ENCODE measurements at places on chromosomes 2 and 18.

DNA sequence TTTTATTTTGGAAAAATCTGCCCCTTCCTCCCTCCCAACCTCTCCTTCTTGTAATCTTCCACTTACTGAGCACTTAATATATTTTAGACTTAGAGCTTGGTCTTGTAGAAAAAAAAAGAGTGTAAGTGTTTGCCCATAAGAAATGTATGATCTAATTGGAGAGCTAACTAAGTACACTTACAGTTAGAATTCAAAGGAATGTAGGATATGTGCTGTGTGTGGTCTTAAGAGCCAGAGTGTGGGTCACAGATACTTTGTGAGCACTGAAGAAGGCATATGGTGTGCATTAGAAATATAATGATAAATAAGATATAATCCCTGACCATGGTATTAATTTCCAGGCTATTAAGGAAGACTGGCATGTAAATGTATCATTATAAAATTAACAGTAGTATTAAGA, 91.8 kb upstream of the ZNF521 start:
- DNase-seq: no peak

DNA sequence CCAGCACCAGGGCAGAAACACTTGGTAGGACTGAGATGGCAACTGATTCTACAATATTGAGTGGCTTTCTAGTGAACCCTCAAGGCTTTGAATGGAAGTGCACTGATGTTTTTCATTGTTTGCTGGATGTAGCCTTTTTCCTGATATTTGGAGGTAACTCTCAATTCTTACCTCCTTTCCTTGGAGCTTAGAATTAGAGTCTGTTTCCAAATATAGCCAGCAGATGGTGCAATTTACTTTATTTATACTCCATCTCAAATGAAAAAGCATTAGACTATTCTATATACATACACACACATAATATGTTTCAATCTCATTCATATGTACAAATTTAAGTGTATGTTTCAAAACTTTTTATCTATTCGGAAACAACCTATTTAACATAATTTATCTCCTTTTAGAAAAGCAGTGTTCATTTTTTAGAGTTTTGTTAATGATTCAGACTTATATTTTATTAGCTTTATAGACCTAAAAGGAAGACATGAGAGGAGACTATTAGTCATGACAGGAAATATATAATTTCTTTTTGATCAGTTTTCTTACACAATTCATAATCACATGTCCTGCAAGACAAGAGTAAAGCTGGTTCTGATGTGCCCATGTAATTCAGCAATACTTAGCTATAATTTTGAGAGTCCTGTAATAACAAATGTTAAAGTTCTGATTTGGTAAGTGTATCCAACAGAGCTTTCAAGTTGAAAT, 124.8 kb downstream of the NUP35 start:
- no peak for DNase-seq

GRCh38 chr2:151423760-151424159, 14.1 kb downstream of the RIF1 start:
- DNase-seq: peak; percentile 7

GRCh38 chr18:58009166-58009565, 34.9 kb upstream of the NEDD4L start:
- no peak for DNase-seq

DNA sequence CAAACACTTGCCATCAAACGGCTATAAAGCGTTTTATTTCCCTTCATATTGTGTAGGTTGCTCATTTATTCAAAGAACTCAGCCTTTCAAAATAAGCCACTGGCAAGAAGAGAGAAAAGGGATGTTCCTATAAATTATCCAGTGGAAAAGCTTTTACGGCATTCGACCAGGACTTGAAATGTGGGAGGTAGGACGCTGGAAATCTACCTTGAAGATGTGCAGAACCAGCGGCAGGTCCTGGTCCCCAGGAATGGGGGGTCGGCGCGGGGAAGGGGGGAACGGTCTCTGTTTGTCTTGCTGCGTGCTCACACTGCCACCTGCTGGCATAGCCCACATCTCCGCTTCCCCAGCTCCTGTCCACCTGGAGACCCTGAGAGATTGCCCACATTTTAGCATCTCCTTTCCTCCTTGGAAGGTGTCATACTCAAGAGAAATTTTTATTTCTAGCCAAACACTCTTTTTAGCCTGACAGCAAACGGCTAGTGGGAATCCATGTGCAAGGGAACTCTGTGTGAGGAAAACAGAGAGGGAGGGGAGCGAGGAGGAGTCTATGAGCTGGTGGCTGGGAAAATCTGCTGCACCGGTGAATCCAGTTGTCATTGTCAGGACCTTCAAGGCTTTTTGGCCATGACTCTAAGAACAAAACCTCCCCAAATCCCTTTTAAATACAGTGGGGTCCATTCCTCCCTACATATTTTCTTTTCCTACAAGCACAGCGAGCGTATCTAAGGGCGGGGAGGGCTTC, 349.0 kb upstream of the PKDCC start:
- no peak for DNase-seq

GRCh38 chr2:60051991-60052390, 501.5 kb downstream of the BCL11A start:
- DNase-seq: no peak

DNA sequence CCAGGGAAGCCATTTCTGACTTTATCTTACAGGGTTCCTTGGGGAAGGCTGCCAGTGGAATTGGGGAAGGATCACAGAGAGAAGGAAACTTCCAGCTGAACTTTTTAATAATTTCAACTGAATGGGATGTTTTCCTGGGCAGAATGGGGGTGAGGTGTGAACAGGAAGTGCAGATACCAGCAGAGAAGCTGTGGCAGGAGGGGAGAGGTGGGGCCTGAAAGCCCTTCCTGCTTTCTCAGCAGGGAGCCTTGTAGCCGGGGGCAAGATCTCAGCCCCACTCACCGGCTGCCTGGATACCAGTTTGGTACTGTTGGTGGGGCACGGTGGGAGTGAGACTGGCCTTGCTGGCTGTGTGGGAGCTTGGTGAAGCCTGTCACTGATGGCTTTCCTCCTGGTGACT, 170.5 kb downstream of the ZBTB7C start:
- DNase-seq: no peak

DNA sequence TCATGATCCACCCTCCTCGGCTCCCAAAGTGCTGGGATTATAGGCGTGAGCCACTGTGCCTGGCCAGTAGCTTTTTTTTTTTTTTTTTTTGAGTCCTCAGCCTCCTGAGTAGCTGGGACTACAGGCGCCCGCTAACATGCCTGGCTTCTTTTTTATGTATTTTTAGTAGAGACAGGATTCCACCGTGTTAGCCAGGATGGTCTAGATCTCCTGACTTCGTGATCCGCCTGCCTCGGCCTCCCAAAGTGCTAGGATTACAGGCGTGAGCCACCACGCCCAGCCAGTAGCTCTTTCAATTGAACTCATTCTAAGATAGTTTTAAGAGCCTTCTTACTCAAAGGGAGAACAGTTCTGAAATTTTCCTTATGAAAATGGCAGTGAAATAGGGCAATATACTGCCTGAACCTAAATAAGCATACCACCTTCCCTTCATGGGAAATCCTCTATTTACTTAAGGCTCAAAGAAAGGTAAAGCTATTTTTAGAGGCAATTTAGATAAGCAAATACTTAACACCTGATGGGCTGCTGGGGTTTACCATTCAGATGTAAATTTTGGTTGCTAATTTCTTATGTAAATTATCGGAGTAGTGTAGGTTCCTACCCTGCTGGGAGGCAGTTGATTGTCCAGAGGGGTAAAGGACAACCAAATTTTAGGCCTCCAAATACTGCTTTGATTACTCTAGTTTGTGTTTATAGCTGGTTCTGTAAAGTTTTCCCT, 144.7 kb downstream of the GREB1L start:
- DNase-seq: no peak

- DNase-seq: no peak
Measured at GRCh38 chr2:235836491-235836911, 331.7 kb downstream of the GBX2 start.

GRCh38 chr2:10835052-10835970, 22.7 kb upstream of the PDIA6 start:
- DNase-seq: peak; percentile 64

DNA sequence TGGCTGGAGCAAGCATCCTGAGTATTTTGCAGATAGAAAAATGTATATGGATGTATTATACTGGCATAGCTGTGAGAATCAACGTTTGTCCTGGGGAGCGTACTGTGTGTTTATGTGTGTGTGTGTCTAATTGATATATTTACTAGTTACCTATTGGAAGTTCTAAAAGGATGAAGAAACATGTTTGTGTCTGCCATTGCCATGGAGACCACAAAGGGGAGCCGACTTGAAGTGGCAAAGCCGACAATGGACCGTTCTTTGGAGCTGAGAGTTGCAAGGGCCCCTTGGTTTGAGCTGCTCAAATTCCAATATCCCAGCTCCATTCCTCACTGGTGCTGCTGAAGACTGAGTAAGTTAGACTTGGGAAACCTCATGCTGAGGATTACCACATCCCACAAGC, 14.3 kb upstream of the SLC25A52 start:
- DNase-seq: no peak

GRCh38 chr2:190235101-190235500, 84.5 kb downstream of the HIBCH start:
- no peak for DNase-seq

GRCh38 chr2:102294802-102295489, 16.4 kb upstream of the IL1RL1 start:
- no peak for DNase-seq

All from activated gamma-delta T cell treated with Interleukin-2 at 50 U/mL for 16 hours (primary cell).